Cortex of kidney (tissue), 1 donor: ENCODE measurements at places on chromosomes 4 and X.

DNA sequence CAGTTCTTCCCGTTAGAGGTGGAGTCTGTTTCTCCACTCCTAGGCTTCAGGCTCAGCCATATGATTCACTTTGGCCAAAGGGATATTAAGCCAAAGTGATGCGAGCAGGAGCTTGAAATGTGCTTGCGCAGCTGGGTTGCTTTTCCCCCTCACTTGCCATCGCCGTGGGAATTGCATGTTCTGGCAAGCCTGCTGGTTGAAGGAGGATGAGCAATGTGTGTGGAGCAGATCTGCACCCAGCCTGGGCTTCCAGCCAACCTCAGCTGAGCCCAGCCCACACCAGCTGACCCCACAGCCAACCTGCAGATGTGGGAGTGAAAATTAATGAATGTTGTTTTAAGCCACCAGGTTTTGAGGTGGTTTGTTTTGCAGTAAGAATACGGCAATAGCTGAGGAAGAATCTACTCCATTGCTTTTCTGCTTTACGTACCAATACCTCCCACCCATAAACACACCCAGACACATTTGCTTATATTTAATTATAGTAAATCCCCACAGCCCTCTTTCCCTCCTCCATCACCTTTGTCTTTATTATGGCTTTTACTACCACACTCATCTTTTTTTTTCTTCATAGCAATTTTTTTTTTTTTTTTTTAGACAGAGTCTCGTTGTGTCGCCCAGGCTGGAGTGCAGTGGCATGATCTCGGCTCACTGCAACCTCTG, 132.8 kb upstream of the FUNDC1 start:
- no peak for DNase-seq

GRCh38 chr4:184265546-184266351, 48.1 kb upstream of the ENPP6 start:
- DNase-seq: no peak

DNA sequence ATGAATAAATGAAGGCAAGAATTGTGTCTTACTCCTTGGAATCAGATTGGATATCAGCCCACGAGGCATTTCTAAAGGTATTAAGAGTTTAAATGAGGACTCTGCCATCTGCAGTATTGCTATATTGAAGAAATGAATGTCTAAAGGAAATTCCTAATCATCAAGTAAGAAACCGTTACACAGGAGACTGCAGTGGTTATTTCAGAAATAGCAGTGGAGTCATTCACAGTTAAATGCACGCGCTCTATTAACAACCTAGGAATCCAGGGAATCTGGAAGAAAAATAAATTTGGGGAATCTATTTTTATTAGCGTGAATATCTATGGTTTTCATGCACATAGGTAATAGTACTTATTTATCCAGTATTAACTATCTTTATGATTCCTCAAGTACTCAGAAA, 334.2 kb downstream of the TENM3 start:
- DNase-seq: no peak

GRCh38 chrX:20320461-20321159, 53.9 kb upstream of the RPS6KA3 start:
- DNase-seq: no peak

DNA sequence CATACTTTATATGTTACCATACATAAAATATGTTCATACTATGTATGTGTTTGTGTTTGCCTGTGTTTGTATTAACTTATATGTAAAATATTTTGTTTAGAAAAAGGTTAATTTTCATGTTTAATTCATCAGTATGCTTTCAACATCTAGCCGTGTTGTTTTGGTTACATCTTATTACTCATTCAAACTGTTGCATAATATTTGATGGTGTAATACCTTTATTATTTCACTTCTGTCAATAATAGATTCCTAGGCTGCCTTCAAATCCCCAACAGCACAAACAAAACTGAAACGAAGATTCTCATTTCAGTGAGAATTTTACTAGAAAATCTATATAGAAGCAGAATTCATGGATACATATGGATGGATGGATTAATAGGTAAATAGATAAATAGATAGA, 462.3 kb upstream of the ADGRL3 start:
- DNase-seq: no peak

- no peak for DNase-seq
Observed at GRCh38 chrX:55663584-55663983, 40.4 kb downstream of the FOXR2 start.

GRCh38 chrX:52574416-52575275, 57.8 kb upstream of the XAGE1B start:
- DNase-seq: no peak

DNA sequence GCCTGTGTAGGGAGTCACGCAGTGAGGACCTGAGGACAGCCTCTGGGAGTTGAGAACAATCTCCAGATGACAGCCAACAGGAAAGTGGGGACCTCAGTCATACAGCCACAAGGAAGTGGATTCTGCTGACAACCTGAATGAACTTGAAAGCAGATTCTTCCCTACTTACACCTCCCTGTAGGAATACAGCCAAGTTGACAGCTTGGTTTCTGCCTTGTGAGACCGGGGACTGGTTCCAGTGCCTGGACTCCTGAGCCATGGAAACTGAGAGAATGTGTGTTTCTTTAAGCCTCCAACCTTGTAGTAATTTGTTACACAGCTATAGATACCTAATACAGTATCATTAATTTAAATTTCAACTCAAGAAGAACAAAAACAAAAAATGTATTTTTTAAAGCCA, 107.5 kb downstream of the CNKSR2 start:
- no peak for DNase-seq

- no peak for DNase-seq
Observed at GRCh38 chrX:39133971-39134370, 332.7 kb downstream of the MID1IP1 start.

DNA sequence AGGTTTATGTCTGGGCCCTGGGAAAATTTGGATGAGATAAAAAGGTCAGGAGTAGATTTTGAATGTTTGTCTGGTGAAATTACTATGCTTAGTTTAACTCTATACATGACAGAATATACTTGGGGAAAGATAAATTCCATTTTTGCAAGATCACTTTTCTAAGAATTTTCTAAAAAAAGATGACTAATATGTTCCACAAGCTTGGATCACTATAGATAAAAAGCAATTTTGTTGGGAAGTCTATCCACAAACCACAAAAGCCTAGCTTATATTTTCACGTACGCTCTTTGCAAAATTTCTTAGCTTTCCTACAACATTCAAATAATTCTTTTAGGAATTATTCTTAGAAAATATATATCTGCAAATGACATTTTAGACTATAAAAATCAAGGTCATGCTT, 20.6 kb upstream of the COQ2 start:
- DNase-seq: no peak

DNA sequence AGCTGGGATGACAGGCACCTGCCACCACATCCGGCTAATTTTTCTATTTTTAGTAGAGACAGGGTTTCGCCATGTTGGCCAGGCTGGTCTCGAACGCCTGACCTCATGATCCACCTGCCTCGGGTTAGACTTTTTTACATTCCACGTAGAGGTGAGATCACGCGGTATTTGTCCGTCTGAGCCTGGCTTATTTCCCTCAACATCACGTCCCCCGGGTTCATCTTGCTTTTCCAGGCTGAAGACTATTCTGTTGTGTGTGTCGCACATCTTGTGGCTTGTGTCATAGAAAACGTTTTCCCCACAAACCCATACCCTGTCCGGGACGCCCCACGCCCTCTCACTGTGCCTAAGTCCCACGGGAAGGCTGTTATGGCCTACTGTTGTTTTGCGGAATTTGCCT, 185.3 kb downstream of the CRLF2 start:
- no peak for DNase-seq
